ENCODE measurements at places on chromosomes 1 and 21.
A peak's percentile ranks its signal among the peaks of the same experiment; 100 is the strongest.

DNA sequence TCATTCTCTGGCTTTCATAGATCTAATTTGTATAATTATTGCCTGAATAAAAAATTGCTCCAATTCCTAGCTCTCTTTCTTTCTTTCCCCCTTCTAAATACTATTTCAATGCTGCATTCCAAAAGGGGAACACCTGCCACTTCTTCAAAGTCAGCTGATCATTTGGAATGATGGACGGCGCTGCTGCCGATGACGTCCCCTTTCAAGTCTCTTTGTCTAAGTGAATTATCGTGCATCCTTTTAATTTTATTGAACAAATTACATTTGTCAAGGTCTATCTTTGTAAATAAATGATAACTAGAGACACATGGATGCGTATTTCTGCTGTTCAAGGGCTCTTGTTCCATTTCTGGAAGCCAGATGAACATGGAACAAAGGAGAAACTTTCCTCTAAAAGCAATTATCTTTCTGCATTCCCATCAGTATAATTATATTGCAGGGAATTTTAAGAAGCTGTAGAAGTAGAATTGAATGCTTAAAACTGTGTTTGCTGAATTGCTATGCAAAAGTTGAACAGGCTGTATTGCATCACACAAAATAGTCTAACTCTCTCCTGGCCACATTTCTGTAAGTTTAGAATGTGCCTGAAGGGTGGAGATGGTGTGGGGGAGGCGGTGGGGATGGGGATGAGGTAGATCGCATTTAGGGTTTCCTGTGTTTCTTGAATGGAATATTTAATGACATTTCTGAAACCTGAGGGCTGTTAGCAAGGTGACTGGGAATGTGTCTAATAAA, 191.9 kb upstream of the LMO4 start:
- DNase-seq: no peak

DNA sequence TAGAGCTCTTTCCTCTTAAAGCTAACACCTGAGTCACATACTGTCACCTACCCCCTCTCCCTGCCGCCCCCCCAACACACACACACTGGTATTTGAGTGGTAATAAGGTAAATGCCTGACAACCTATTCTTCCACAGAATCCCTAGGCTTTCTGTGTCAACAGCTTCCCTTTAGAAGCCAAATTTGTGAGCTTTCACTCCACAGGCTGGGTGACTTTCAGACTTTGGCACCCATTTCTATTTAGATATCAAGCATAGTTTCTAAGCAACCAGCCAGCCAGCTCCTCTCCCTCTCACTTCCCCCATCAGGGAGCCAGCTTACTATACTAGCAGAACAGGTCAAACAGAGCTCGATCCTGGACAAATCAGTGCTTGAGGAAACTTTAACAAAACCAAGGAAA, 3.2 kb upstream of the C1orf74 start:
- no peak for DNase-seq

- DNase-seq: no peak
These were observed 41.3 kb downstream of the HMCN1 start for GRCh38 chr1:185775501-185775900.

DNA sequence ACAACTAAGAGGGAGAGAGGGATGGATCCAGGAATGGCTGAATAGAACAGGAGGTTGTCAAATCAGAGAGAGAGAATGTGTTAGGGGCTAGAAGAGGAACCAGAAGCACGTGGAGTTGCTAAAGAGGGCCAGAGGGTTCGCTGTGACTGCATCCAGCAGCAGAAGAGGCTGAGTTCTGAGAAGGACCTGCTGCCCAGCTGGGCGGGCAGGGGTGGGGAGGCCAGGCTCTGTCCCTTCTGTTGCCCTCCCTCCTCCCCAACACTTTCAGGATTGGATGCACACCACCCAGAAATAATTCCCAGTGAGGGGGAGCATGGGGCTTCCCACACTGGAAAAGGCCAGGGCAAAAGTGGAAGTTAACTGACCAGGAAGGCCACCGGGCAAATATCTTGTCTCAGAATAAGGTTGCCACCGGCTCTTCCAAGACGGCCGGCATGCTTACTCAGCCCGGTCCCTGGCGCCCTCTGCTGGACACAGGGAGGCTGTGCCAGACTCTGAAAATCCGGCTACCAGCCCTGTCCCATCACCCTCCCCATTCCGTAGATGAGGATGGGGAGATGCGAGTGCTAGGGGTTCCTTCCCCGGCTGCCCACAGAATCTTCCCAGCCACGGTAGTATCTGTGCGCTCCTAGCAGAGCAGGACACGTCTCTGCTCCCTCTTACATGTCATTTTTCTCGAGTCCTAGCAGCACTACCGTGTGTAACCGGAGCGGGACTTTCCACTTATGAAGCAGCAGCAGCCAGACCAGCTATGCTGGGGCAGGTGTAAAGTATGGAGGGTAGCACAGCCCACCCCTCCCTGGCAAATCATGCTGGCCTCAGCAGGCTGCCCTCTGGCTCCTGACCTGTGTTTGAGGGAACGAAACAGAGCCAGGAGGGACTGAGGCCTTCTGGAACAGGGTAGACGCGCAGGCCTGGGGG, 46.8 kb upstream of the A3GALT2 start:
- peak; percentile 91 for DNase-seq

- no peak for DNase-seq
These were observed 53.8 kb upstream of the OLFM3 start for GRCh38 chr1:102050556-102050955.

- DNase-seq: no peak
These were observed 42.7 kb upstream of the B3GALT2 start for GRCh38 chr1:193229136-193229535.

- DNase-seq: peak; percentile 69
These were observed 26.9 kb downstream of the ITPKB start for GRCh38 chr1:226711976-226712741.

GRCh38 chr1:24294228-24294672, 24.9 kb upstream of the GRHL3 start:
- DNase-seq: no peak

GRCh38 chr21:28454564-28455252, 538.0 kb downstream of the LTN1 start:
- DNase-seq: no peak

- DNase-seq: no peak
These were observed 18.2 kb downstream of the TRPM2 start for GRCh38 chr21:44371596-44371995.

DNA sequence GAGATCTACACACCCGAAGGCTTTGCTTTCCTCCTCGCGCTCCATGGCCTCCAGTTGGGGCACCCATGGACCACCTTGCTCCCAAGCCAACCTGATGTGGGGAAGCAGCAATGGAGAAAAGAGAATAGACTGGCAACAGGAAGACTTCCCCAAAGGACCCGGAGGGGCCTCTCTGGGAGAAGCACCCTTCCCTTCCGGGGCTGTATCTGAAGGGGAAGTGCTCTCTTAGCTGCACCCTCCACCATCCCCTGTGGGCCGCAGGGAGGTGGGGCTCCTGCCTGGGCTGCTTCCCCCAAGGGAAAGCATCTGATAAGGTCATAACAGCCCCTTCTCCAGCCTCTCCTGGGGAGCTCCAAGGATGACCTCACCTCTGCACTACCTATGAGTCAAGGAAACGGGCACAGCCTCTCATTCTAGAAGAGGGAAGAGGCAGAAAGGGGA, 100.2 kb downstream of the RIPK4 start:
- no peak for DNase-seq

DNA sequence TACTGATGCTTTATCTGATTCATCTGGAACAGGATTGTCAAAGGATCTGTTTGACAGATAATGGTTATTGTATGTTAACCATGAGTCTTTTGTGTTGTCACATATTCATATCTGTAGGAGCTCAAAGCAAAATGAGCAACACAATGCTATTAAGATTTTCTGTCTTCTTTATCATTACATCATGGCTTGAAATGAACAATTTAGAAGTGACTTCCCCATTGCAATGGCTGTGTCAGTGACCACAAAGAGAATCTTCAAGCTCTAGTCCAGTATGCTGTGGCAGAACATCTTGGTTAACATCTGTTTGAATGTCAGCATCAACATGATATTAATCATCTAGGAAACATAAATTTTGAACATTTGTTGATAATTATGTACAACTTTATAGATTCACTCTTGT, 1148.5 kb downstream of the PLA2G4A start:
- no peak for DNase-seq

GRCh38 chr1:205535096-205535495, 30.6 kb downstream of the CDK18 start:
- DNase-seq: no peak

GRCh38 chr1:228305721-228306152, 97.9 kb downstream of the OBSCN start:
- no peak for DNase-seq

- DNase-seq: no peak
These were observed 19.1 kb downstream of the COA7 start for GRCh38 chr1:52679048-52679447.

DNA sequence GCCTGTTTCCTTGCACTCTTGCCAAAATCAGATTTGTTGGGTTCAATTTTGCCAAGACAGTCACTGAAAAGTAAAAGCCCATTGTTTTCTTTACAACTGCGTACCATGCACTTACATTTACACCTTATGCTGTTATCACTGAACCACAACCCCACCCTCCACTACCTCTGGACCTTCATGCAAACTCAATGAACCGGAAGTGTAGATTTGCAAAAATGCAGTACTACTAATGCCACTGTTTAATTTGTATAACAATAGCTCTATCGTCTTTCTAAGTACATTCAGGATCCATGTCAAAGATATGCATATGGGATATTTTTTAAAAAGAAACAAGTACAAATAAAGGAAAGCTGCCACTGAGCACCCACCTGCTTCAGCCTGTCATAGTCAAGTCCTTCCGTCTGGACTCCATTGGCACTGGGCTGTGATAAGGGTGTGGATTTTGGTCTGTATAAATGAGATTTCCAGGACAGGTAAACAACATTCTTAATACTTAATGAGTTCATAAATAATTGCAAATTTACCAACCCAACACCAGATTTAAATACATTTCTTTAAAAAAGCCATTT, 72.9 kb upstream of the LBR start:
- no peak for DNase-seq

DNA sequence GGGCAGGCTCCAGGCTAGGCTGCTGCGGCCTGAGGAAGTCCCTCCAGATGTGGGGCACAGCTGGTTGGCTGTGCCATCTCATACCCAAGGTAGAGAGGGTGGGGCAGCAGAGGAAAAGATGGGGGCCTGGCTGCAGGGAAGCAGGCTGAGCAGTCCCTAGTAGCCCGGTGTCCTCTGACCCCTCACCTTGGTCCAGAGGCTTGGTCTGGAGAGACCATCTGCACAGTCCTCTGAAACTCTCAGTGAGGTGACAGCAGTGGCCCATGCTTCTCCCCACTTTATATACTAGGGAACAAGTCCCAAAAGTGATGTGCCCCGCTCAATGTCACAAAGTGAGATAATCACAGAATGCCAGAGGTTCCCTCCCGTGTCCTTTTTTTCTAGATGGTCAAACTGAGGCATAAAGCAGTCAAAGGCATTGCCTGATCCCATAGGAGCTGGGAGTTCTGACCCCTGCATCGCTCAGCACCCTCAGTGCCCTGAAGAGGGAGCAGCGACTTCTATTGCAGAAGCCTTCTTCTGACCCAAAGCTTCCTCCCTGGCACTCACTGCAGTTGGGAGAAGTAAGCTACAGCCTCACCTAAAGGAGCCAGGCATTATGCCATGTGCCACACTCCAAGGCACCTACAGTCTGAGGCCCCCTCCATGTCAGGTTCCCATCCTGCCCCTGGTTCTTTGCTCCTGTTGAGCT, 45.5 kb downstream of the TRABD2B start:
- DNase-seq: no peak

GRCh38 chr1:245485996-245486395, 331.2 kb downstream of the KIF26B start:
- DNase-seq: no peak

GRCh38 chr1:173410133-173410793, 66.9 kb upstream of the PRDX6 start:
- DNase-seq: no peak

- DNase-seq: no peak
These were observed 1.2 kb upstream of the ARPC5 start for GRCh38 chr1:183636783-183637182.

- DNase-seq: no peak
These were observed 79.8 kb downstream of the WDR4 start for GRCh38 chr21:42799516-42799915.

DNA sequence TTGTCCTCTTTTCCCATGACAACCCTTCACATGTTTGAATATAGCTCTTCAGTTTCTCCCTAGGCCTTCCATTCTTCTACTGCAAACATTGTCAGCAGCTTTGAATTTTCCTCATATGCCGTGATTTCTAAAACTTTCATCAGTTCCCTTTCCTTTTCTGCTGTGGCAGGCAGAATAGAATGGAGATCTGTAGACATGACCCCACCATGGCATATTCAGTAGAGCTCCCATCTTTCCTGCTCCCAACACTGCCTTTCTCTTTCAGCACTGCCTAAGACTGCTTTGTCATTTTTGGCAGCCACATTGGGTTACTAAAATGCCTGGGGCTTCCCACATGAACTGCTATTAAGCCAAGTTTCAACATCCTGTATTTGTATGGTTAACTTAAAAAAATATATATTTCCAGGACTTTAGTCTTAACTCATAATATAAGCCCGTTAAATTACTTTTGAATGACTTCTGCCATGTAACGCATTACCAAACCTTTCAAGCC, 60.9 kb downstream of the TBX19 start:
- no peak for DNase-seq

DNA sequence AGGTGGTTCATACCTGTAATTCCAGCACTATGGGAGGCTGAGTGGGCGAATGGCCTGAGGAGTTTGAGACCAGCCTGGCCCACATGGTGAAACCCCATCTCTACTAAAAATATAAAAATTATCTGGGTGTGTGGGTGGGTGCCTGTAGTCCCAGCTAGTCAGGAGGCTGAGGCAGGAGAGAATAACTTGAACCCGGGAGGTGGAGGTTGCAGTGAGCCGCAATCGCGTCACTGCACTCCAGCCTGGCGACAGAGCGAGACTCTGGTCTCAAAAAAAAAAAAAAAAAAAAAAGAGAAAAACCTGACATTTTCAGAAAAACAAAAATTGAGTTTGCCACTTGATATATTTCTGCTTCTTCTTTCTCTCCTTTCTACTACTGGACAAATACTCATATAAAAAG, 24.3 kb downstream of the CA6 start:
- DNase-seq: no peak

GRCh38 chr1:164361927-164362326, 197.1 kb upstream of the PBX1 start:
- DNase-seq: no peak

- no peak for DNase-seq
These were observed 132.6 kb upstream of the PTGFR start for GRCh38 chr1:78358165-78358564.

GRCh38 chr1:115426231-115426771, 88.3 kb upstream of the NGF start:
- no peak for DNase-seq

GRCh38 chr1:157085421-157085820, 14.2 kb downstream of the ETV3L start:
- DNase-seq: no peak

- DNase-seq: no peak
These were observed 151.6 kb upstream of the UBE2U start for GRCh38 chr1:64051796-64052195.

GRCh38 chr1:36134505-36135329, 9.7 kb upstream of the COL8A2 start:
- DNase-seq: peak; percentile 79

GRCh38 chr1:162213281-162213912, 143.9 kb downstream of the NOS1AP start:
- DNase-seq: no peak

Measured in GM10248 (cell line).